ENCODE measurements at places on chromosomes 5 and 9.
A peak's percentile ranks its signal among the peaks of the same experiment; 100 is the strongest.

- no peak for DNase-seq
These were observed 82.0 kb upstream of the DMRT1 start for GRCh38 chr9:759541-759940.

GRCh38 chr5:149576021-149576420, 5.3 kb upstream of the ARHGEF37 start:
- no peak for DNase-seq

- DNase-seq, result peak; percentile 40
These were observed 167.8 kb downstream of the GABRB2 start for GRCh38 chr5:161378701-161379100.

DNA sequence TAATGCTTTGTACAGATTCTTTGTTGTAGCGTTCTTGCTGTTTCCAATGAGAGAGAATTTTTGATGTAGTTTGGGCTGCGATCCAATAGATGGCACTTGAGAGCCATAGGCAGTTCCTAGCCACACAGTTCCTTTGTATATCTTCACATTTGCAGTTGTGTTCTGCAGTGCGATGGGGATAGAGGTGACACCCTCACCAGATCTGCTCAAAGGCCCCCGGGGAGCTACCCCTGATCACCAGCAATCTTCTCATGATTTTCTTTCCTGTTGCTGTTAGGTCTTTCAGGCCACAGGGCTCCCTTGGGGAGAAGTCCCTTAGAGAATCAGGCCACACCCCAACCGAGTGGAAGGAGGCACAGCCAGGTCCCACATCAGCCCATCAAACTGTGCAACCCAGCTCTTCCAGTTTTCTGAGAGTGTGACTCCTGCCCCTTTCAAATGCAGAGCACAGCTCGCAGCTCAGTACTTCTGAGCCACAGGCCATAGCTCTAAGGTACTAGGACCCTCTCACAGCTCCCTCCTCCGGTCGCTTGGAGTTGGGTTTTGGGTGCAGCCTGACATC, 353.7 kb downstream of the SLCO4C1 start:
- DNase-seq, result no peak

DNA sequence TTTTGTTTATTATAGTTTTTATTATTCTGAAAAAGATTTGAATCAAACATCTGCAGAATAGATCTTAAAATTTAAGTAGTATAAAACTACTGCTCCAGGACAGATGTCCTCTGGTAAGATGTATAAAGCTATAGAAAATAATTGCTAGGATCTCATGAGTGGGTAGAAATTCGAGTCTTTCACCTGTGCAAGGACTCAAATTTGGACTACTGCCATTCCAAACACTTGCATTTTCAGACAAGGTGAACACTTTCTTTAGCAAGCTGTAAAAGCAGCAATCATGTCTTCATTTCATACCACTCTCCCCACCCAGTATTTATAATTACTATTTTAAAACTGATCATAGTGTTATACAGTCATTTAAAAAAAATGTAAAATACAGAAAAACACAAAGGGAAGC, 20.7 kb downstream of the SKP2 start:
- peak; percentile 68 for DNase-seq
